Activated T-cell treated with anti-CD3 and anti-CD28 coated beads for 48 hours (primary cell): ENCODE measurements at places on chromosomes 4 and X.

GRCh38 chr4:112536123-112536522 is 20.1 kb upstream of the NEUROG2 start:
- no peak for DNase-seq

GRCh38 chr4:6367371-6367851 is 97.8 kb downstream of the WFS1 start:
- no peak for DNase-seq

DNA sequence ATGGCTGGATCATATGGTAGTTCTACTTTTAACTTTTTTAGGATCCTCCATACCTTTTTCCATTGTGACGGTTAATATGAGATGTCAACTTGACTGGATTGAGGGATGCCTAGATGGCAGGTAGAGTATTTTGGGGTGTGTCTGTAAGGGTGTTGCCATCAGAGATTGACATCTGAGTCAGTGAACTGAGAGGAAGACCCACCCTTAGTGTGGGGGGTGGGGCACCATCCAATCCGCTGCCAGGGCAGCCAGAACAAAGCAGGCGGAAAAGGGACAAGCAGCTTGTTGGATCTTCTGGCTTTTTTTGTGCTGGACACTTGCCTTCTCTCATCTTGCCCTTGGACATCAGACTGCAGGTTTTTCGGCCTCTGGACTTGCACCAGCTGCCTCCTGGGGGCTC is 168.5 kb upstream of the CXCL13 start:
- DNase-seq = no peak

- DNase-seq = no peak
Observed at GRCh38 chrX:20274121-20274520, 7.4 kb upstream of the RPS6KA3 start.
